D721Med (cell line): ENCODE measurements at places on chromosomes 2 and 18.

DNA sequence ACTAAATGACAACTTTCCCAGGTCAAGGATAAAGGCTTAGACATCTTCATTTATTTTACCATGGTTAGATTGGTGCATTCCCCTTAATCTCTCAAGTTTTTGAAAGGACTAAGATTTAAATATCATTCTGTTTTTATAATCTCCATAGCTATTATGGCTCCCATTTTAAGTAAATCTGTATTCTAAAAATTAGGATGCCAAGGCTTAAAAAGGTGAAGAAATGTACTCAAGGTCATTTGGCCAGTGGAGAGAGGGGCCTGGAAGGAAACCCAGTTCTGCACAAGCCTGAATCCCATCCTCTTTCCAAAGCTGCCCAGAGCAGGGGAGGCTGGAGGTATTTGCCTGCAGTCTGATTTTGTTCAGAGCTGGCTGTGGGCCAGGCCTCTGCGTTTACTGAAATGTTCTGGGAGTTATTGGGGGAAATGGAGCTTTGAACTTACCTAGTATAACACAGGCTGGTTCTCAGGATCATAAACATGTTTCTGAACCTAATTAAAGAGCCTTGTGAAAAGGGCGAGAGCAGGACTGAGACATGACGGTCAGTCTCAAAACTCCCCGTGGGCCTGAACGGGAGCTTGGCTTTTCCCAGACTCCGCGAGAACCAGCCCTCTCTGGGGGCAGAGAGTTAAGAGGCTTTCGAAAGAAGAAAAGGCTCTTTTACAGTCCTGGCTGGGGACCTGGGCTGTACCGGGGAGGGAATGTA is 85.6 kb downstream of the DDX1 start:
- DNase-seq: no peak

- DNase-seq: no peak
These were observed 102.9 kb downstream of the CABLES1 start for GRCh38 chr18:23238152-23238531.

DNA sequence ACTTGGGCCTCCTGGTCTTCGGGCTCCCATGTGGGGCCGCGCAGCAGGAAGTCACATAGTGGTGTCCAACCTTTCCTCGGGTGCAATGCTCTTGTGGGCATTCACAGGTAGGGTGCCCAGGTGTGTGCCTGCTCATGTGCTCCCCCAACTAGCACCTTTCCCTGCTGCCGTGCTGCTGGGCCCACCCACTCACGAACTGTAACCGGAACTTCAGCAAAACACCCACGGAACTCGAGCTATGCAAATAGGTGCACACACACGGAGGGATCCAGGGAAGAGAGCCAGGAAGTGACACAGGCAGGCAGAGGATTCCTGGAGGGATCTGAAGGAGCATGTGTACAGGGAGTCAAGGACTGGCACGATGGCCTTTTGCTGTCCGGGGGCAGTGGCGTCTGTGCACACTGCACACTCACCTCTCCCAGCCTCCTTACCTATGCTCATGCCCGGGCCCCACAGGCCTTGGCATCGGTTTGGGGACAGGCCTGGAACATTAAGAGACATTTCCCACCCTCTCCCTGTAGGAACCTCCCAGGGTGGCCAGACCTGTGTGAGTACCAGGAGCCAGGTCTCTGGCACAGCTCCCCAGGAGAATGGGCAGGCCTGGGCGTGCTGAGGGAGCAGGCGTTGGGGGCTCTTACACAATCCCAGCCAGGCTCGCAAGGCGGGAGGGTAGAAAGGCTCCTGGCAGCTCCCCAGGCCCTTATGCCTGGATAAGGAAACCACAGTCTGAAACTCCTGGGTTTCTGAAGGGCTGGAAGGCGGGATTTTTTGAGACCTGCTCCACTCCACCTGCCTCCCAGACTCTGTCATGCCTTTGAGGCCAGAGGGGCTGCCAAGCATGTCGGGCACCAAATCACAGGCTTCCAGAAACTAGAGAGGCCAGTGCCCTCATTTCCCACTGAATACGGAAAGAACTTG is 6.6 kb upstream of the PTMA start:
- no peak for DNase-seq

DNA sequence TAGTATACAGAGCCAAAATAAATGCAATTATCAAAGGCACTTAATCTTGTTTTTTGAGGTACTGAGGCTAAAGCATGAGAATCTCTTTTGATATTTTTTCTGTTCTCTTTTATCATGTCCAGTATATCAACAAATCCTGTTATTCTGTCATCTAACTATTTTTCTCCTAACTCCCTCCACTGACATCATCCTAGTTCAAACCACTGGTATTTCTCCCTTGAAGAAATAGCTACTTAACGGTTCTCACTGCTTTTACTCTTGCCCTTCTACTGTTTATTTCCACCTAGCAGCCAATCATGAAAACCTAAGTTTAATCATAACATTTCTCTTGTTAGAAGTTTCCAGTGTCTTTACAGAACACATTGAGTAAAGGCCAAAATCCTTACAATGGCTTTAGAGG is 317.6 kb downstream of the GPD2 start:
- DNase-seq: no peak

DNA sequence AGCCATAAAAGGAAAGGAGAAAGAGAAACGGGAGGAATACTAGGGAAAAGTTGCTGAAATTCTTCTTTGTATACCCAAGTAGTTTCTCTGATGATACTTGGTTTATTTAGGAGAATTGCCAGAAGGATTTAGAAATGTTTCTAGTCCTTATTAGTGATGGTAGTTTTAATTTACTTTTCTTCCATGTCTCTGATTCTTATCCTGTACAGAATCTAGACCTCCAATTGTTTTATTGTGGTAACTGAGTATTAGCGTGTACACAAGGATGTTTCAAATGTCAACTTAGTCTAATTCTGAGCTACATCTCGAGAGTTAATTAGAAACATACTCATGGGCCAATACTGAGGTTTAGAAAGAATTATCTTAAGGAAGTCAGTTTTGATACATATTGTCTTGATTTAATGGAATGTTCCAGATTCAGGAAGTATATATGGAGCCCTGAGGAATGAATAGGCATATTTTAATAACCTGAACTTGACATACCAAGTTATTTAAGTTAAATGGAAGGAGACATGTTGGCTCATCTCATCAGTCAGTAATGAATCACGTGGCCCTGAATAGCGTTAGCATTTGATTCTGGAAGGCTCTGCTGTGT is 219.6 kb downstream of the LTBP1 start:
- no peak for DNase-seq

DNA sequence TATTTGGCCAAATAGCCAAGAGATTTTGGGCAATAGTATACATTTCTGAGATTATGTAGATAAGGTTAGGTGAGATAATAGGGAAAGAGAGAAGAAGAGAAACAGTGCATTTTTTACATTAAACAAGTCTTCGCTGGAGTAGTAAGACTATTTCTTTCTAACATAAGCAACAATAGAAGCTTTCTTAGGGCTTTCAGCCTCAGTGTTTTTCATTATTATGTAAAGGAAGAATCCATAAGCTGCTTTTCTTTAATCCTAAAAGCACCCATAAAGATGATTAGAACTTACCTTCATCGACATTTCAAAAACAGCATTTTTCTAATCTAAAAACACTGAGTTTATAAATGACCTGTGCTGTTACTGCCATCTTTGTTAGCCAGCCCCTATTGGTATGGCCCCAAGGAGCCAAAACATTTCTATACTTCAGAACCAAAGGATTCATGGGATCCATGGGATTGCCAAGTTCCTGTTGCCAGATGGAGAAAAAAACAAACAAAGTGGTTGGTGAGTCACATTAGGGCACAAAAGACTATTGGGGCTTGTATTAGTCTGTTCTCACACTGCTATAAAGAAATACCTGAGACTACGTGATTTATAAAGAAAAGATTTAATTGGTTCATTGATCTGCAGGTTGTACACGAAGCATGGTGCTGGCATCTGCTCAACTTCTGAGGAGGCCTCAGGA is 88.2 kb downstream of the SCG2 start:
- no peak for DNase-seq
